Omental fat pad (tissue), 4 donors: ENCODE measurements at places on chromosomes 12 and 14. TPM values are rescaled to one million over a fixed set of nuclear protein-coding genes. Genes with fewer than 3 reads are reported as not detected.

- no peak for DNase-seq
Measured at GRCh38 chr12:66746489-66747201, 67.8 kb upstream of the GRIP1 start.

TAS2R10 gene
- not detected for total RNA-seq

GRCh38 chr12:65891219-65891618 is 66.9 kb downstream of the HMGA2 start:
- no peak for DNase-seq

- DNase-seq = no peak
Measured at GRCh38 chr12:101642115-101643067, 47.6 kb downstream of the MYBPC1 start.

GRCh38 chr12:124484526-124484953 is 82.9 kb downstream of the NCOR2 start:
- no peak for DNase-seq

TCL1B gene
- not detected for total RNA-seq

- DNase-seq = no peak
Measured at GRCh38 chr12:64685050-64685449, 74.2 kb downstream of the GNS start.

GRCh38 chr14:68886109-68886434 is 93.0 kb downstream of the ACTN1 start:
- no peak for DNase-seq

GRCh38 chr14:94494085-94494484 is 15.2 kb downstream of the SERPINA12 start:
- no peak for DNase-seq

DNA sequence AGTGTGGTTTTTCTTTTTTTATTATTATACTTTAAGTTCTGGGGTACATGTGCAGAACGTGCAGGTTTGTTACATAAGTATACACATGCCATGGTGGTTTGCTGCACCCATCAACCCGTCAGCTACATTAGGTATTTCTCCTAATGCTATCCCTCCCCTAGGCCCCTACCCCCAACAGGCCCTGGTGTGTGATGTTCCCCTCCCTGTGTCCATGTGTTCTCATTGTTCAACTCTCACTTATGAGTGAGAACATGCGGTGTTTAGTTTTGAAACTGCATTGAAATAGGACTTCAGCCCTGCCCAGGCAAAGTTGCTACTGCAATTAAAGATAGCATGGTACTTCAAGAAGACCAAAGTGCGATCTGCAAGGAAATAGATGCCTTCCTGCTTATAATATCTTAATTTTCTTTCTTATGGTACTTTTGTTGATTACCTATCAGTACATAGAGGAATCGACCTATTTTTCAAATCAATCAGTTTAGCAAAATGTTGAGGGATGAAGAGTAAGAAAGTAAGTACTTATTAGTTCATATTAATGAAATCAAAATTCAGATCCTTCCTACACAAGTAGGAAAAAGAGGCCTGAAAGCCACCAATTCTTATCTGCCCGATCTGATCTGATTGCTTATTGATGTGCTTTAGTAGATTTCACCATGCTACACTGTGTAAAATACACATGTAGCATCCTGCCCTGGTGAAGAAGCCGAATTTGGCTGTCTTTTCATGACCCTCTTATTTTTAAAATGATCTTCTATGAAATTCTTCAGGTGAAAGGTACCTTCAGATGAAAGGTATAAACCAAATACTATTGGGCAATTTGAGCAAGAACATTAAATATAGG is 1.6 kb downstream of the LTA4H start:
- DNase-seq = no peak

GRCh38 chr12:124861898-124862676 is 1.6 kb downstream of the SCARB1 start:
- DNase-seq = no peak

TBX5 gene
- total RNA-seq = not detected

GRCh38 chr12:7695566-7696197 is at the start of gene GDF3:
TSS of gene GDF3 (minus strand) at chr12:7695775. CDS start at chr12:7695728, 47 bp downstream.
- DNase-seq = no peak

MYH7 gene
- total RNA-seq = not detected
